ENCODE measurements at places on chromosomes 12 and 14.

GRCh38 chr12:3032770-3033538, 44.2 kb upstream of the TSPAN9 start:
- no peaks in the 10 kb centered on the region for H3K4me1 ChIP-seq
- H3K4me3 ChIP-seq: no peak overlapping the region
- no peak for DNase-seq
- no peaks in the 10 kb centered on the region for H3K27me3 ChIP-seq

DNA sequence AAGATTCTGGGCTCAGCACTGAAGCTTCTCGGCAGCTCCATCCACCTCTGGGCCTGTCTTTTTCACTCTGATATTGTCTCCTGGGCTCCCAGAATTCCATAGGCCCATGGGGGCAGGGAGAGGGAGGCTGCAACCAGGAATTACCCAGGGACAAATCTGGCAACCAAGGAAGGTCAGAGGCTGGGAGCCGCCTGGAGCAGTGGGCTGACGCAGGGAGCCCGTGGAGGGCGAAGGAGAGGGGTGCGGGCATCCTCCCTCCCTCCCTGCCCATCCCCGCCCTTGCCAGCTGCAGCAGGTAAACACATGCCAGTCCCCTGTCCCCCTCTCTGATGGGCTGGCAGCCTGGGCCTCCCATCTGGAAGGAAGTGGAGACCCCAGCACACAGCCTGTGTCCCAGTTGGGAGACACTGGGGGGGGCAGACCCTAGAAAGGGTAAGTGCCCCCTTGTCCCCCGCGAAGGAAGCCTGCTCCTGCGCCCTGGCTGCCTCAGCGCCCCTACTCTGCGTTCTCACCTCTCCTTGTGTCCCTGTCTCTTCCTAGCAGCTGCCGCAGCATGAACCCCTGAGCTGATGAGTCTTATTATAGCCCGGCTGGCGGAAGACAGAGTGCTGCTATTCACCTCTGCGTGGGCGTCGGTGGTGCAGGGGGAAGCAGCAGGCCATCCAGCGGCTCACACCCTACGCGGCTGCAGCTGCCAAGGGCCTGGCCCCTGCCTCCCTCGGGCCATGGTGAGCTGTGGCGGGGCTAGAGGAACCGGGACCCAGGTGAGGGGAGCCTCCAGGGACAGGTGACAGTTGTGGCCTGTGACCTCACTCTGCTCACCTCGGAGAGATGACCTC, 6.7 kb downstream of the LRTM2 start:
- H3K27ac ChIP-seq: no peak overlapping the region
- 0 out of 2 replicates have a peak, but pooled peaks cover 1% of the 10 kb centered on the region for H3K4me1 ChIP-seq
- H3K27me3 ChIP-seq: no peaks in the 10 kb centered on the region
- H3K36me3 ChIP-seq: no peaks in the 10 kb centered on the region
- no peak for DNase-seq

DNA sequence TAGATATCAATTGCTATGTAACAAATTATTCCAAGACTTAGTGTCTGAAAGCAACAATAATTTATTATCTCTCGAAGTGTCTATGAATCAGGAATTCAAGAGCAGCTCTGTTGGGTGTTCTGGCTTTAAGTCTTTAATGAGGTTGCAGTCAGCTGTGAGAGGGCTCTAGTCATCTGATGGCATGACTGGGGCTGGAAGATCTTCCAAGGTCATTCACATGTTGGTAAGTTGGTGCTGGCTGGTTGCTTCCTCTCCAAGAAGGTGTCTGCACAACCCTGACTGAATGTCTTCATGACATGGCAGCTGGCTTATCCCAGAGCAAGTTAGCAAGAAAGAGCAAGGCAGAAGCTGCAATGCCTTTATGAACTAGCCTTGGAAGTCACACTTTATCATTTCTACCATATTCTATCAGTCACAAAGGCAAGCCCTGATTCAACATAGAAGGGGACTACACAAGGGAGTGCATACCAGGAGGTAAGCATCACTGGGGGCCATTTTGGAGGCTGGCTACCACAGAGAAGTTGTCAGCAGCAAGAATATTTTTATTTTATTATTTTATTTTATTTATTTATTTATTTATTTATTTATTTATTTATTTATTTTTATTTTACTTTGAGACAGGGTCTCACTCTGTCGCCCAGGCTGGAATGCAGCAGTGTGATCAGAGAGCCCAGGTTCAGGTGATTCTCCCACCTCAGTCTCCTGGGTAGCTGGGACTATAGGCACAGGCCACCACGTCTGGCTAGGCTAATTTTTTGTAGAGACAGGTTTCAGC, 7.6 kb upstream of the SLC38A2 start:
- H3K4me3 ChIP-seq: no peak overlapping the region
- no peaks in the 10 kb centered on the region for H3K36me3 ChIP-seq
- H3K27ac ChIP-seq: no peak overlapping the region
- no peak for DNase-seq
- no peaks in the 10 kb centered on the region for H3K27me3 ChIP-seq

- H3K4me3 ChIP-seq: no peak overlapping the region
- H3K4me1 ChIP-seq: no peaks in the 10 kb centered on the region
- no peaks in the 10 kb centered on the region for H3K27me3 ChIP-seq
- DNase-seq: no peak
Measured at GRCh38 chr14:67733616-67734015, 31.9 kb downstream of the RDH12 start.

DNA sequence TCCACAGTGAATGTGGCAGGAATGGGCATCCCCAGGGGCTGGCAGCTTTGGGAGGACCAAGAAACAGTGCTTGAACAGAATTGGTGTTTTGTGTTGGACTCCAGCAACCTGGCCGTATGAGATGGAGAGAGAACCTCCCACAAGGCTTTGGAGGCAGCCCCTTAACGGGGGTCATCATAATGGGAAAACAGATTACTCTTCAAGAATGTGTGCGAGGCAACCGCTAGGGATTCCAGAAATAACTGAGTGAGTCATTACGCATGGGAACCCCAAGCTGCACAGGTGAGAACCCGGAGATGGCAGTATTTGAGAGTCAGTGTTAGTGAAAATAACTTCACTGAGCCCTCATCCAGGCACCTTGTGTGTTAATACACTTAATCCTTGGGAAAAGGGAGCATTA, 567.8 kb upstream of the TBX3 start:
- 0 out of 2 replicates have a peak, but pooled peaks cover 1% of the 10 kb centered on the region for H3K4me1 ChIP-seq
- no peak for DNase-seq
- no peak overlapping the region for H3K27ac ChIP-seq
- no peak overlapping the region for H3K4me3 ChIP-seq
- H3K27me3 ChIP-seq: no peaks in the 10 kb centered on the region

DNA sequence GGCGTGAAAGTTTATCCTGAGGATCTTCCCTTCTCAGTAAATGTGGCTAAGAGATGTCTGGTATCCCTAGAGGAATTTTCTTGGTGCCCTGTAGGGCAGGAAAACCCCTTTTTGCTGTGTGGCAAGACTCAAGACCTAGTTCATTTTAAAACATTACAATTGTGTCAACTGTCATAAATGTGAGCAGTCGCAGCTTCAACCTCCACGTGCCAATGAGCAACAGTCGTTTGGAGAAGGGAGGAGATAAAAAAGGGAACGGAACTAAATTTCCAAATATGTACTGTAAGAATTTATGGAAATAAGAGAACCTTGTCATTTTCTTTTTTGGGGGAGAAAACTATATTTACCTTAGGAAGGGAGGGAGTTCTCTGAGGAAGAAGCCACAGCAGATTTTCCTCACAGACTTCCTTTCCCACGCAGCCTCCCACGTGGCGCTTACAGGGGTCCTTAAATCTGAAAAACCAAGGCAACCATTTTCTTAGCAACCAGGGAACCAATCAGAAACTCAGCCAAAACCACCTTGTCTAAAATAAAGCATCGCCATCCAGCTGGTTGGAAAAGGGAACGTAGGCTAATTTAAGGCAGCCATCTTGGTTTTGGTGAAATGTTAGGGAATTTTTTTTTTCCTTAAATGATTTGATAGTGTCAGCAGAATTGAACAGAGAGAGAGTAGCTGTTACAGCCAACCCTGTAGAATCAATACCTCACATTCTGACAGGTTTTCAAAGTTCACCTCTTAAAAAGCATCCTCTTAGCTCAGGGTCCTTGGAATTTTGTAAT, 99.1 kb downstream of the FIGNL2 start:
- H3K27ac ChIP-seq: no peak overlapping the region
- H3K4me1 ChIP-seq: no peaks in the 10 kb centered on the region
- H3K36me3 ChIP-seq: no peaks in the 10 kb centered on the region
- no peak for DNase-seq
- no peaks in the 10 kb centered on the region for H3K27me3 ChIP-seq

DNA sequence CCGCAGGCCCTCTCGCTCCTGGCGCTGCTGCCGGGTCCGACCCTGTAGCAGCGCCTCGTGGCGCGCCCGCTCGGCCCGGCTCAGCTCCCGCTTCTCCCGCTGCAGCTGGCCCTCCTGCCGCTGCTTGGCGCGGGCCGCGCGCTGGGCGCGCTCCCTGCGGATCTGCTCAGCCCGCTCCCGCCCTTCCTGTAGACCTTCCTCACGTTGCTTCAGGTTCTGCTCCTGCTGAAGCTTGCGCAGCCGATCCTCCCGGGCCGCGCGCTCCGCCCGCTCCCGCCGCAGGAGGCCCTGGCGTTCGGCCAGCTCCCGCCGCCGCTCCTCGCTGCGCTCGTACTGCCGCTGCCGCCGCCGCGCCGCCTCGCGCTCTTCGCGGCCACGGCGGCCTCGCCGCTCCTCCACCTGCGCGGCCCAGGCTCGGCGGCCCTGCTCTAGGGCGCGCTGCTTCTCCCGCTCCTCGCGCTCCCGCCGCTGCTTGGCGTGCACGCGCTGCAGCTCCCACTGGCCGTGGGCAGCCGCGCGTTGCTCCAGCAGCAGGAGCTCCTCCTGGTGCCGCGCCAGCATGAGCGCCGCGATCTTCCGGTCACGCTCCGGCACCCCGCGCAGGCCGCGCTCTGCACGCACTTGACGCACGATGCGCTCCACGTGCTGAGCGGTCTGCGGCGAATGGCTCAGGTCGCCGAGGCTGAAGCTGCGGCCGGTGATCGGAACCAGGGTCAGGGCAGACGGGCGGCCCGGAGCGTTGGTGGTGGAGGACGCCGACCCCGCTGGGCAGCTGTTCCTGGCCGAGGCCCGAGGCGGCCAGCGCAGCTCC, 2.4 kb downstream of the CCDC177 start:
- peaks cover 3% of the 10 kb centered on the region for H3K4me1 ChIP-seq
- DNase-seq: no peak
- no peak overlapping the region for H3K27ac ChIP-seq
- H3K4me3 ChIP-seq: peak overlapping the region; percentile 17
- H3K36me3 ChIP-seq: no peaks in the 10 kb centered on the region
- peaks cover 35% of the 10 kb centered on the region for H3K27me3 ChIP-seq

DNA sequence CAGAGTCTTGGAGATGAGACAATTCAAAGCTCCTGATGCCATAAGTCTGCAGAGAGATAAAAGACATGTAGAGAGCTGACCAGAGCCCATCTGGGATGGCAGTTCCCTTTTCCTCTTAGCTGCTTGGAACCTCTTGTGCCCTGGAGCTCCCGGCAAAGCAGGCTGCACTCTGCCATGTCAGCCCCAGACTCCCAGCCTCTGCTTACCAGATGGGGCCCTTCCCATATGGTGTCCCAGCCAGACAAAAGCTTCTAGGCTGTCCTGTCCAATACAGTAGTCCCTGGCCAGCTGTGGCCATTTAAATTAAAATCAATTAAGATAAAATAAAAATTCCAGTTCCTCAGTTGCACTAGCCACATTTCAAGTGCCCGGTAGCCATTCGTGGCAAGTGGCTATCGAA, 303.9 kb downstream of the TTC6 start:
- peaks cover 1% of the 10 kb centered on the region for H3K4me1 ChIP-seq
- no peak overlapping the region for H3K4me3 ChIP-seq
- no peaks in the 10 kb centered on the region for H3K27me3 ChIP-seq
- DNase-seq: no peak
- H3K27ac ChIP-seq: no peak overlapping the region

All from iPS DF 6.9 (cell line).